ENCODE measurements at places on chromosomes 1 and 21. TPM values are rescaled to one million over a fixed set of nuclear protein-coding genes. Genes with fewer than 3 reads are reported as not detected.

DNA sequence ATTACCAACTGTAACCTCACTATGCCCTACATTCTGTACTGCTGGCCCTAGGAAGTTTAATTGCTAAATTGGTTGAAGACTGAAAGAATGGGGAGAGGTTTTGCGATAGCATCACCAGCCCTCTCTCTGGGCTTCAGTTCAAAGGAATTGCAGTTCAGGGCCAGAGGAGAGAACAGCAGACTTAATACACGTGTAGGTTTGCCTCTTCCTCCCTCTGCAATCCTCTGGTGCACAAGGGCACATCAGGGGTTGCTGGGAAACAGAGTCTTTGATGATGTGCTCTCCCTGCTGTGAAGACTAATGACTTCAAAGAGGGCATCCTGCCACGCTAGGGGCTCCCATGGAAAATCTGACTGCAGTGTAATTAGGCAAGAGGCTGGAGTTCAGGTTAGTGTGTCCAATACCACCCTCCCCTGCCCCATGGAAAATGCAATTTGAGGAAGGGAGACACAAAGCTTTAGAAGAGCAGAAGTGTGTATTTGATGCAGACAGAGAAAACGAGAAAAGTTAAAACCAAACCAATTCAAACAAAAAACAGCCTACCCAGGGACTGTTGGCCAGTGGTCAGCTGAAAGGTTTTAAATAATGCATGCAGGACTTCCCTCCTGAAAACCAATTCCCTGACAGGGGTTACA lies 167.9 kb downstream of the ASTN1 start:
- DNase-seq = no peak

GRCh38 chr1:7247791-7248548 lies 462.7 kb downstream of the CAMTA1 start:
- DNase-seq = no peak

DNA sequence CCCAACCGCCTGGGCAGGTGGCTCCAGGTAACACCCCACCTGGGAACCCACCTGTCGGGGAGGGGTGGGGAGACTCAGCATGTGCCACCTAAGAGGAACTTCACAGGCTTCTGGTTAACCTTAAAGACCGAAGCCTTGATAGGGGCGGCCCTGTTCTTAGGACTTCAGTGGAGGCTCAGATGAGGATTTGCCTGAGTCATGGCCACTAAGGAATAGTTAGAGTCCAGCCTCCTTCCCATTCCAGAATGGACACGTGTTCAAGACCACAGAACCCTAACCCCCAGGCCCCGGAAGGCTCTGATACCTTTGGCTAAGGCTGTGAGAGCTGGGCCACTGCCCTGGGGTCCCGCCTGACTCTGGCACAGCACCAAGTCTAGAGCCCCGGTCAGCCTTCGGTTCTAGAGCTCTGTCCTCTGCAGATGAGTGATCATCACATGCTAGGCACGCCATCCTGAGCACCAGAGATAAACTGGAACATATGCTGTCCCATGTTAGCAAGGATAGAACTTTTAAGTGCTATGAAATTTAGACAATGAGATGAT lies 20.3 kb downstream of the PADI6 start:
- no peak for DNase-seq

DNA sequence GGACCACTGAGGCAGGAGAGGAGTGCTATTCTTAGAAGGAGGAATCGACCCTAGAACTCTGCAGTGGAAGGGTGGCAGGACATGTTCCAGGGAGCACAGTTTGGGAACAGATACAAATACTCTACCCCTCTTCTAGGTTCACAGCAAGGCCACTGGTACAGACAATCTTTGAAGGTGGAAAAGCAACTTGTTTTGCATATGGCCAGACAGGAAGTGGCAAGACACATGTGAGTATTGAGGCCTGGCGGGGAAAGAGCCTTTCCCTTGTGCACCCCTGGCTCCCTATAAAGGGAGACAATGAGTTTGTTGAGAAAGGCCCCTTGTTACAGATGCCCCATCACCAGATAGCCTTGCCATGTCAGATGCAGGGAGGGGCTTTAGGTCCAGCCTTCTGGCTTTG lies 17.8 kb downstream of the KIF2C start:
- DNase-seq = no peak

GRCh38 chr21:14096172-14096571 lies 114.6 kb downstream of the LIPI start:
- no peak for DNase-seq

- no peak for DNase-seq
Observed at GRCh38 chr1:41720861-41721410, 197.8 kb downstream of the HIVEP3 start.

- DNase-seq = no peak
Observed at GRCh38 chr1:76284842-76285241, 210.3 kb downstream of the ST6GALNAC3 start.

DNA sequence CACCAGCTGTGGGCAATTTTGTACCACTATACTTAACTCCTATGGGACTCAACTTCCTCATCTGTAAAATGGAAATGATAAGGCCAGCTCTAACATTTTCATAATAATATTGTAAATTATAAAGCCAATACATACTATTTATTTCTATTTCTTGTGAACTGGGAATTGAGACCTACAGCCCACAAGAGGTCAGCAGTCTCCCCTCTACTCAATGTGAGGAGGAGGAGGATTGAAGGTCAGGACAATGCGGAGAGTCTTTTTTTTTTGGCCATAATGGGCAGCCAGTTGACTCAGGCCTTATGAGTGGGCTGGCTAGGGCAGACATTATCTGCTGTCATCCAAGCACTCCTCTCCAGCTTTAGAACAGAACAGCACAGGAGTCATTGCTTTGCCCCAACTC lies 90.5 kb downstream of the NUF2 start:
- no peak for DNase-seq

DNA sequence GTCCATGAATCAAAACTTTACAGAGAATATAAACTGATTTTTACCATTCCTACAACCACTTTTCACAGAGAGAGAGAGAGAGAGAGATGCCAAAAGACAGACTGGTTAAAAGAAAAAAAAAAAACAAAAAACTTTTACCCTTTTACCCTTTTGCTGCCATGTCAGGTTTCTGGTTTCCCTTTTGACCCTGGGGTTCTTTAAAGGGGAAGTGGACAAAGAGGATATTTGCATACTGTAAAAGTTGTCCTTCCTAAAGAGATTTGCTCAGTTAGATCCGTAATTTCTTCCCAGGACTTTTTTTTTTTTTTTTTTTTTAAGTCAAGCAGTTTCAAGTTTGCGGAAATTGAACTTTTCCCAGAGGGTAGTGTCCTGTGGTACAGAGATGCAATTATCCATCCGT lies 287.8 kb upstream of the RGS18 start:
- DNase-seq = no peak

- DNase-seq = no peak
Observed at GRCh38 chr1:2347896-2348295, 43.5 kb downstream of the MORN1 start.

DNA sequence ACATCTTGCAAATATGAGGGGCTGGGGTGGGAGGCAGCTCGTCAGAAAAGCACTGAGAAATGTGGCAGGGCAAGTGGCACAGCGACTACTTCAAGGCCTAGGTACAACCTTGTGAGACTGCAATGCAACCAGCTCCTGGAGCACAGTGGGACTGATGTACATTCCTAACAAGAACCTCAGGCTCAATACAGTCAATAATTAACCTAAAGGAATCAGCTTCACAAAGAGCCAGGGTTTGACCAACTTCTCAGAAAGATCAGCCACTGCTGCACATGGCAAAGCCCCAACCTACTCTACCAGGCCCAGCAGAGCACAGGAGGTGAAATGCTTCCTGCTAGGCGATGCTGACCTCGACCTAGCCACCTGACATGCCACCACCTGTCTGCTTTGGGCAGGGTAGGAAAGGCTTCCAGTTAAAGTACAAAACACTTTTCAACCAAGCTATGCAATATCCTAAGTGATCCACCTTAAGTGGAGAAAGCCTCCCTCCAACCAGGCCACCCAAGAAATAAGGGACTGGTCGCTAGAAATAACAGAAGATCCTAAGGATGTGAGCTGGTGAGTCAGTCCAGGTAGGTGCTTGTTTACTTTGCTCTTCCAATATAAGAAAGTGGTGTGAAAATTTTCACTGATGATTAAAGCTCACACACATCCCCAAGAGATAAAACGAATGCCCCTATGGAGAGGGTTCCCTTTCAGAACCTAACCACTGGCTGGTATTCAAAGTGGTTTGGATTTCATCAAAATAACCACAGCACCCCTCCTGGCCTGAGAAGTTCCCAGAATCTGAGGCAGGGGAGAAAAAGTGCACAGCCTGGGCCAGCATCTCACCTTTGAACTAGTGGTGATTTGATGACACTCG lies 2.1 kb downstream of the RIPK4 start:
- DNase-seq = peak; percentile 75

DNA sequence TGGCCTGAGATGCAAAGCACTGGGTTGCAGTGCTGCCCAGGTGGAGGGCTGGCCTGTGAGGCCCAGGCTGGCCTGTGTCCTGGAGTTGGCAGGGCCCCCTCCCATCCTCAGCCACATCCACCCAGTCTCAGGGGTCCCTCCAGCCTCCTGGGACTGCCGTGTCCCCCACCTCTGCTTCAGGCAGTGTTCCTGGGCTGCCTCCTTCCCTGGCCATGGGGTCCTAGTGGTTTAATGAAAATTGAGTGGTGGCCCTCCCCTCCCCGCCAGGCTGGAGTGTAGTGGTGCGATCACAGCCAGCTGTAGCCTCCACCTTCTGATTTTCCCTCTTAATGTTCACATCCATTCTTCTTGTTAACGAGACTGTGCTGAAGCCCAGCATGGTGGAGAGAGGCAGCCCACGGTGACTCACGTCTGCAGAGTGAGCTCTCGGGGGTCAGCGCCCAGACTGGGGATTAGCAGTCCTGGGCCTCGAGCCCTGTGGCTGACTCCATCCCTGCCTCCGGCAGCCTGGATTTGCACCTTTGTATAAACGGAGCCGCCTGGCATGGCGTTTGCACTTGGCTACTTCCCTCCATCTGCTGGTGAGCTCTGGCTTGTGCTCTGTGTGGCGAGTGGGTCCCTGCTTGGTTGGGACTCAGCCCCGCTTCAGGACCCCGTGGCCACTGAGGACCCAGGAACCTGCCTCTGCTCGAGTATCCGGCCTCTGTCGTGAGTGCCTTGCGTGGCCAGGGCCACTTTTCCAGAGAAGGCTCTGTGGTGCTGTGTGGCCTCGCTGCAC lies 6.9 kb downstream of the MIB2 start:
- DNase-seq = no peak

DNA sequence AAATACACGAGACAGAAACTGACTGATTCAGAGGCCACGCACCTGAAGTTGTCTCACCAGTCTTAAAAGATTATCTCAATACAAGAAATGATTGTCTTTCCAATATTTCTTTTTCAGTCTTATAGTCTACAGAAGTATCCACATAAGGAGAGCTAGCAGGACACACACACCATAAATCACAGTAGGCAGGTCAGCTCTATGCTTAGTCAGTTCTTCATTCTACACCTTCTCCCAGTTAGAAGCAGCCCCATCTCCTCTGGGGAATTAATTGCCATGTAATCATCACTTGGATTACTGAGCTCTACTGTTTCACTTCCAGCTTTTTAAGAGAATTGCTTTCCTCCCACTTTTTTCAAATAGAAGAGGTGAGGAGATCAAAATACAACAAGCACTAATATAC lies 59.6 kb downstream of the SMYD3 start:
- no peak for DNase-seq

- no peak for DNase-seq
Observed at GRCh38 chr1:96400089-96400488, 321.5 kb upstream of the PTBP2 start.

DNA sequence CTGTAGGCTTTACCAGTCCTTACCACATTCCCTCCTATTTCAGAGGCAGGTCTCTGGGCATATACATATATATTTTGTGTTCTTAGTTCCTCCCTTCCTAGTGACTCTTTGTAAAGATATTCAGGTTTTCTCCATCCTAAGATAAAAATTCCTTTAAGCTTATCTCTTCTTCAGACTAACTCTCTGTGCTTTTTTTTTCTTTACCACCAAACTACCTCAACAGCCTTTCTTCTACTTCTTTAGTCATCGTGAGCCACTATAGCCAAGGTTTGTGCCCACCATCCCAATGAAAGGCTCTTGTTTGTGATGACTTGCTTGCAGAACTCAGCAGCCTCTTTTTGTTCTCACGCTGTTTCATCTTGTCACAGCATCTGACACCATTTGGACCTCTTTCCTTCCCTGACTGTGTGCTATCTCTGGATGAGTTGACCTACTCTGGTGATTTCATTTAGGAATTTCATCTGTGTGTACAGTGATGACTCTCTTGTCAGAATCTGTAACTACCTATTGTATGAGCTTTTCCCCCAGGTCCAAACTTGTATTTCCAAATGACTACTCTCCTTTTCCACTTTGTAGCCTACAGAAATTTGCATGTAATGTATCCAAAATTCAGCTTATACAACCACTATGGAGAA lies 59.0 kb upstream of the MACF1 start:
- DNase-seq = no peak

DNA sequence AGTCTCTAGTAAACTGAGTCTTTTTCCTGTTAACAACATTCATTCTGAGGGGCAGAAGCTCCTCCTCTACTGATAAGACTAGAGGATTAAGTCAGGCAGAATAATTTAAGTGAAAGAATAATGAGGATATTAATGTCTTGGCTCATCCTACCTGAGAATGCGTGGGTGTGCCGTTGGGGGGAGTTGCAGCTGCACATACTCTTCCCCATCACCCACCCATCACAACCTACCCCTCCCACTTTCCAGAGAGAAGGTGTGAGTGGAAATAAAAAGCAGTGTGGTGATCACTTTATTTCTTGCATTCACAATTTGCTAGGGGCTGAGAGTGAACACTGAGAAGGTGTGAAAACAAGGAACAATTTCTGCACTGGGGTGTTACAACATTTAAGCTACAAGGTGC lies 146.8 kb upstream of the MAGI3 start:
- DNase-seq = no peak

GRCh38 chr1:21042929-21043605 lies 133.6 kb downstream of the EIF4G3 start:
- no peak for DNase-seq

- no peak for DNase-seq
Observed at GRCh38 chr1:6409733-6410132, 10.0 kb downstream of the HES2 start.

- DNase-seq = no peak
Observed at GRCh38 chr1:232263452-232263851, 366.5 kb downstream of the SIPA1L2 start.

DNA sequence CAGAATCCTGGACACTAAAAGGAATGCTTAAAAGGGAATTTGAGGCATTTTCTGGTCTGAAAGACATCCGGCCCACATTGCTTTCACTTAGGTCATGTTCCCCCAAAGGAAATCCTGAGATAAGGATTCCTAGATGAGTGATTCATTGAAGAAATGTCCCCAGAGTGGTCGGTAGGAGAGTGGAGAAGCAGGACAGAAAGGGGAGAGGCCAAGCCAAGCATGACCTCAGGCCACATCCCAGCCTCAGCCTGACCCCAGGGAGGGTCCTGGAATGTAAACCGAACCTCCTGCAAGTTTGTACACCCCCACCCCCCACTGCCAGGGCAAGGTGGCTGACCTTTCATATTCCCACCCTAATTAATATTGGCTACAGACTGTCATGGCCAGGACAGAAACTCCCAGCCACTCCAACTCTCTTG lies 16.6 kb downstream of the HIVEP3 start:
- DNase-seq = peak; percentile 72

GRCh38 chr1:116950517-116951199 lies 40.9 kb downstream of the PTGFRN start:
- DNase-seq = no peak

The HSD3B2 gene
- total RNA-seq = not detected

The CHI3L2 gene
- 7.5 TPM for total RNA-seq

The OR14K1 gene
- not detected for total RNA-seq

The DMBX1 gene
- not detected for total RNA-seq

The KRTAP12-2 gene
- total RNA-seq = not detected

The BCL2L15 gene
- under 0.01 TPM for total RNA-seq

The CD1B gene
- total RNA-seq = not detected

The C4BPA gene
- total RNA-seq = not detected

The CCDC17 gene
- total RNA-seq = 1.3 TPM

The LRRIQ3 gene
- 1.9 TPM for total RNA-seq

The ESPN gene
- total RNA-seq = 2.7 TPM

Measured in kidney epithelial cell (primary cell).